ENCODE measurements at places on chromosomes 4 and X. TPM values are rescaled to one million over a fixed set of nuclear protein-coding genes. Genes with fewer than 3 reads are reported as not detected.

DNA sequence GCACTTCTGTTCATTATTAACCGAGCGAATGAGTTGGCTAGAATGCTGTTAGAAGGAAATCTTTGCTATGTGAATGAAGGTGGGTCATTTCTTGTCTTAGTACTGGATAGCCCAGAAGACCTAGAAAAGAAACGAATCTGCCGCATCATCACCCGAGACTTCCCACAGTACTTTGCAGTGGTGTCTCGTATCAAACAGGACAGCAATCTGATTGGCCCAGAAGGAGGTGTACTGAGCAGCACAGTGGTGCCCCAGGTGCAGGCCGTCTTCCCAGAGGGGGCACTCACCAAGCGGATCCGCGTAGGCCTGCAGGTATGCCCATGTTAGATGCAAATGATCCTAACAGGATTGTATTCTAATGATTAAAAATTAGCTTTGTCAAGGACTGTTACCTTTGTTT is 286.3 kb downstream of the ANK2 start:
- DNase-seq, result no peak
- H3K36me3 ChIP-seq, result no peaks in the 10 kb centered on the region
- no peaks in the 10 kb centered on the region for H3K27me3 ChIP-seq
- H3K4me1 ChIP-seq, result peaks cover 15% of the 10 kb centered on the region
- H3K27ac ChIP-seq, result no peak overlapping the region
- H3K4me3 ChIP-seq, result no peak overlapping the region

- no peak overlapping the region for H3K4me3 ChIP-seq
- no peaks in the 10 kb centered on the region for H3K27me3 ChIP-seq
- no peak overlapping the region for H3K27ac ChIP-seq
- no peaks in the 10 kb centered on the region for H3K4me1 ChIP-seq
Measured at GRCh38 chr4:158826057-158826456, 57.2 kb downstream of the FNIP2 start.

GRCh38 chr4:133150486-133151340 is 1.6 kb downstream of the PCDH10 start:
- H3K4me1 ChIP-seq, result peaks cover 48% of the 10 kb centered on the region
- DNase-seq, result peak; percentile 66
- peaks cover 86% of the 10 kb centered on the region for H3K27me3 ChIP-seq
- H3K27ac ChIP-seq, result no peak overlapping the region

DNA sequence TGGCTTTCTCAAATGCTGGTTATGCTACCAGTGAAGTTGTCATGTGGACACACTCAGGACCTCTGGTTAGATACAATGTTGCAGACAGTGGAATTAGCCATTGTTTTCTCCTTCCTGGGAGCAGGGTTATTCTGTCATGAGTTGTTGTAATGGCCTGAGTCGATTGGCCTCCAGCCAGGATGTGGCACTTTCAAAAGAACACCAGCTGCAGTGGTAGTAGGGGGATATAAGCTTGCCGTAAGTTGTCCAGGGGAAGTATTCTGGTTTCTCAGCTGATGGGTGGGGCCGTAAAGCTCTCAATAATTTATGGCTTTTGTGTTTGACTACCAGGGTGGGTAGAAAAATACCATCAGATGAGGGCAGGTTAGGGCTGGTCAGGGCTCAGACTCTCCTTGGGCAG is 697.5 kb upstream of the GNPDA2 start:
- no peak overlapping the region for H3K4me3 ChIP-seq
- H3K4me1 ChIP-seq, result no peaks in the 10 kb centered on the region
- H3K27ac ChIP-seq, result no peak overlapping the region
- DNase-seq, result no peak

Gene ZNF157
- total RNA-seq, result 1.5 TPM

Gene ZIC3
- total RNA-seq, result 72.9 TPM

Gene GIMD1
- total RNA-seq, result not detected

Gene S100P
- total RNA-seq, result 0.43 TPM

Gene CXCL6
- total RNA-seq, result 9.5 TPM
